ENCODE measurements at places on chromosomes 7 and 10. TPM values are rescaled to one million over a fixed set of nuclear protein-coding genes. Genes with fewer than 3 reads are reported as not detected.

Gene GIMAP4
- total RNA-seq = not detected

Gene CYP26C1
- total RNA-seq = 0.21 TPM

Gene DBF4
- 78.9 TPM for total RNA-seq

Gene EN2
- total RNA-seq = not detected

Gene CLRN3
- total RNA-seq = not detected

All from H1 (cell line).